Stimulated activated CD8-positive, alpha-beta memory T cell treated with anti-CD3 and anti-CD28 coated beads, Interleukin-4, amount 100 ng/mL, for 24 hours (primary cell): ENCODE measurements at places on chromosomes 12 and 14.

- no peak for DNase-seq
Observed at GRCh38 chr14:66131111-66131510, 355.1 kb upstream of the CCDC196 start.

GRCh38 chr14:88258021-88258420 is 65.0 kb downstream of the KCNK10 start:
- no peak for DNase-seq

DNA sequence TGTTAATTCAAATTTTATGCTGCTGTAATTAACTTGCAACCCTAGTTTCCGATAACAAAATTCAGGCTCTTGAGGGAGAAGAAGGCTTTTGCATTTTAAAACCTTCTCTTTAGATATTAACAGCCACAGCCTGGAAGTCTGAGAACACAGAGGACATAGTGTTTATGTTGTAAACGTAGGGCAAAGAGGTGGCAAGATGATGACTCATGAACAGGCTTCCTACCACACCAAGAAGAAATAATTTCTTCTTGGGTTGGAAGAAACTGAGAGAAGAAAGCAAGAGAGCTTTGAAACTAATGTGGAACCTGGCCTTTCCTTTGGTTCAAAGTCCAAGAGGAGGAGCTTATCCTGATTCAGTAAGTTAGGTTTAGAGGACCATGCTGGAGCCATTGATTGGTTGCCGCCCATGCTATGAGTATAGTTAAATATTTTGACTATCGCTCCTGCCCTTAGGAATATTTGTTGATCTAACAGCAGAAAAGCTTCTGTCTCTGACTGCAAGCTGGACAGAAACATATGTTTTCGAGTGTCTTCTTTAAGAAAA is 31.8 kb downstream of the CCDC198 start:
- no peak for DNase-seq

- no peak for DNase-seq
Observed at GRCh38 chr12:8968761-8969160, 19.3 kb upstream of the M6PR start.

DNA sequence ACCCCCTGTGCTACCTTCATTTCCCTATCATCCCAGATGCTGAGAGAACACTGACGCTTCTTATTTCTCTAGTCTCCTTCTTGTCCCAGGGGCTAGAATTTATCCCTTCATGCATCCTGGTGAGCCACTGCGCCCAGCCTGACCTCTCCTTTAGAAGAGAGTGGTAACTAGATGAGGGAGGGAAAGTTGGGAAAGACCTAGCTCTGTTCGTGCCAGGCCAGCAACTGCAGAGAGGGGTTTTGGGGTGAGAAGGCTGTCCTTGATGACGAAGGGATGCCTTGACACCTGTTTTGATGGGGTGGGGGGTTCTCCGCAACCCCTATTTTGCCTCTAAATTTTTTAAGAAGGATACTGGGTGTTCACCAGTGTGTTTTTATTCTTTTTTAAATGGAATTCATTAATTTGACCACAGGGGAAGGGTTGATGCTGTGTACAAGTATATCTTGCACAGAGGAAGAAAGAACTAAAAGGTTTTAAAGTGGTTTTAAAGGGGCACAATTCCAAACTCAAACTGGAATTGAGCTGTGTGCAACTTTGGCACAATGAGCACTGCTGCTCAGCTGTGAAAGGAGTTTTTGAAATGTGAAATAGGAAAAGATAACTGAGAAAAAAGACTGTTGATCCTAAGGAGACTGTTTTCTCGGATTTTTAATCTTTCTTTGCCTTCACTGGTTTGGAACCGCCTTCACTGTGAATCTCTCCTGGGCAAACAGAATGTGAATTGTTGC is 7.0 kb upstream of the MMP19 start:
- DNase-seq = no peak
